ENCODE measurements at places on chromosomes 11 and 22. TPM values are rescaled to one million over a fixed set of nuclear protein-coding genes. Genes with fewer than 3 reads are reported as not detected.

DNA sequence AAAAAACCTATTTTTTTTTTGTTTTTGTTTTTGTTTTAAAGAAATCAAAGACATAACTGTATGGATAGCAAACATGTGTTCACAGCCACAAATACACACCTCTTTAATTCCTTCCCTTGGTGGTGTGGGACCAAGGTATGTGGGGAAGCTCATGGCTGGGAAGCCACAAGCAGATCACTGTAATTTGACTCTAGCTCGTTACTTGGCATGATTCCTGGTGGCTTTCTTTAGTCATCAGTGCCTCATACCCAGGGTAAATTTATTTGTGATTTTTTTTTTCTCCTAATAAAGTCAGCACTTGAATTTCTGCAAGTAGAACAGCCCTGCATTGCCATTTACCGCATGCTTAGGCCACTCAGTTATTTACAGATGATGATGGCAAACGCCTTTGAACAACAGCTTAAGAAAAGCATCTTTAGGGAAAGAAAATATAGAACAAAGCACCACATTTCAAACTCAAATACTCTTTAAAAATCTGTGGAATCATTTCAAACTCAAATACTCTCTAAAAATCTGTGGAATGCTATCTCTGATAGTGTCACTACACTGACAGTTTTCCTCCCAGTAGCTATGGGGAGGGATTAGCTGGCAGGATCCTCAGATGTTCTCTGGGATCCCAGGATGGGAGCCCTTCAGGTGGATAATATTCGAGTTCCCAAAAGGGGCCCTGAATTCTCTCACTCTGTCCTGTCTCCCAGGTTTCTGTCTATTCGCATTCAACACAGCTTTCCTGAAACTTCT lies 687.2 kb downstream of the OPCML start:
- no peak overlapping the region for H3K4me3 ChIP-seq
- H3K27me3 ChIP-seq = no peaks in the 10 kb centered on the region
- H3K4me1 ChIP-seq = no peaks in the 10 kb centered on the region
- no peak for DNase-seq
- H3K36me3 ChIP-seq = no peaks in the 10 kb centered on the region

DNA sequence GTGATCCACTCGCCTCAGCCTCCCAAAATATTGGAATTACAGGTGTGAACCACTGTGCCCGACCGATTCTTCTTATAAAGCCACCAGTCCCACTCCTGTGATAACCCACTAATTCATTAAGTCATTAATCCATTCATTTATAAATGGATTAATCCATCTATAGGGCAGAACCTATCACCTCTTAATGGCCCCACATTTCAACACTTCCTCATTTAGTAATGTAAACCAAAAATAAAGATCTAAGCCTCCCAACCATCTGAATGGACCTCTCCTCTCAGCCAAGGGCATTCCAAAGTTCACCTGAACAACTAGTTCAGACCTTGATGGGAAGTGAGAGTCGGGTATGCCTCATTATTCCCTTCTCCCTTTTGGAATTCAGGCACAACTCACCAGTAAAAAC lies 9.9 kb upstream of the MRPL11 start:
- peaks cover 2% of the 10 kb centered on the region for H3K27me3 ChIP-seq
- no peak overlapping the region for H3K27ac ChIP-seq
- DNase-seq = no peak
- no peak overlapping the region for H3K4me3 ChIP-seq
- H3K36me3 ChIP-seq = peaks cover 5% of the 10 kb centered on the region

- no peaks in the 10 kb centered on the region for H3K36me3 ChIP-seq
- H3K4me1 ChIP-seq = no peaks in the 10 kb centered on the region
- no peaks in the 10 kb centered on the region for H3K27me3 ChIP-seq
- no peak overlapping the region for H3K27ac ChIP-seq
- DNase-seq = no peak
- no peak overlapping the region for H3K4me3 ChIP-seq
Observed at GRCh38 chr11:123796226-123796625, 9.9 kb downstream of the OR6M1 start.

- H3K4me3 ChIP-seq = no peak overlapping the region
- no peaks in the 10 kb centered on the region for H3K27me3 ChIP-seq
Observed at GRCh38 chr11:72829178-72829577, 15.0 kb downstream of the ATG16L2 start.

DNA sequence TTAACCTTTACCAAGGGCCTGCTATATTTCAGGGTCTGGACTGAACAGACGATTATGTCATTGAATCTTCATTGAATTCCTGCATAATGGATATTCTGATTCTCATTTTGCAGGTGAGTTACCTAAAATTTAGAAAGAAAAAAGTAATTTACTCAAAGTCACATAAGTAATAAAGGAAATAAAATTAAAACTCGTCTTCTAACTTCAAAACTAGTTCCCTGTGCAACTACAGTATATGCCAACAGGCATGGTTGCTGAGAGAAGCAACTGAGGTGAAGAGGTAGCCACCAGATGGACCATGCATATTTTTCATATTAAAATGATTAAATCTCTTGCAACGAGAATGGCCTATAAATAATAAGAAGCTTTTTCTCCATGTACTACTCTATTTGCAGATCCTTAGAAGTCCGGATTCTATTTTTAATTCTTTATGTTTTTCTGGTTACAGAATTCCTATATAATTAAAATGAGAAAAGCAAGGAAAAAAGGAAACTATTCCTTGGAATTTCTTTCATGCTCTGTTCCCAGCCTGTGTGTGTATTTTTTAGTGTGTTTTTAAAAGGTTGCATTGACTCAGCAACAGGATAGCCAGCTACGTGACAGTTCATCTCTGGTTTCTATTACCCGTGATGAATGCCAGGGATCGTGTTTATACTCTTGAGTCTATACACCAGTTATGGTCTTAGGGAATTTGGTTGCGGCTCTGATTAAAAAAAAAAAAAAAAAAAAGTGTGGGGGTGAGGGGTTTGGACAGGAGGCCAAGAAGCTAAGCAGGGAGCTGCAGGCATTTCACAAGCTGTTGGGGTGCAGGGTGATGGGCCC lies 186.8 kb downstream of the ETS1 start:
- no peak overlapping the region for H3K4me3 ChIP-seq
- no peak overlapping the region for H3K27ac ChIP-seq
- no peaks in the 10 kb centered on the region for H3K36me3 ChIP-seq
- no peak for DNase-seq

The CBLIF gene
- total RNA-seq = not detected
